ENCODE measurements at places on chromosomes 1 and 21.

GRCh38 chr1:112720800-112721199 lies 5.7 kb upstream of the PPM1J start:
- DNase-seq, result no peak

GRCh38 chr1:46150085-46150484 lies 17.7 kb upstream of the PIK3R3 start:
- DNase-seq, result no peak

- DNase-seq, result no peak
Measured at GRCh38 chr1:8238141-8239038, 79.5 kb upstream of the SLC45A1 start.

DNA sequence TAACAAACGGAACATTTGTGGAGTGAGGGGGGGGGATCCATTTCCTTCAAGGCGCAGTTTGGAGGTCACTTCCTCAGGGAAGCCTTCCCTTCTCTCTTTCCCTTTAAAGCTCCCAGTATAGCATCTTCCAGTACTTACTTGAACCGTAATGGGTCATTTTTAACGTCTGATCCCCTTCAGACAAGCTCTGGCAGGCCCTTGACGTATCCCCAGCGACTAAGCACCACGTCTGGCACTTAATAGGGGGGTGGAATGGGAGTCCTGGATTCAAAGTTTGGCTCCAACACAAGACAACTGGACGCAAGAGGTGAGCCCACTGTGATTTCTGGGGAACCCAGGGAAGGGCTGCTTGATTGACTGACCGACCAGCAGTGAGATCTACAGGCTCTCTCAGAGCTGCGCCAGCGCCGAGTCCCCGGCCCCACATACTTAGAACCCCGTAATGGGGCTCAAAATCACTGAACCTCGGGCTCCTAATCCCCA lies 441 bp downstream of the YARS1 start:
- no peak for DNase-seq

GRCh38 chr1:32178380-32179192 lies 889 bp upstream of the TXLNA start:
- DNase-seq, result no peak

- no peak for DNase-seq
Measured at GRCh38 chr21:29825936-29826335, 113.9 kb downstream of the GRIK1 start.

DNA sequence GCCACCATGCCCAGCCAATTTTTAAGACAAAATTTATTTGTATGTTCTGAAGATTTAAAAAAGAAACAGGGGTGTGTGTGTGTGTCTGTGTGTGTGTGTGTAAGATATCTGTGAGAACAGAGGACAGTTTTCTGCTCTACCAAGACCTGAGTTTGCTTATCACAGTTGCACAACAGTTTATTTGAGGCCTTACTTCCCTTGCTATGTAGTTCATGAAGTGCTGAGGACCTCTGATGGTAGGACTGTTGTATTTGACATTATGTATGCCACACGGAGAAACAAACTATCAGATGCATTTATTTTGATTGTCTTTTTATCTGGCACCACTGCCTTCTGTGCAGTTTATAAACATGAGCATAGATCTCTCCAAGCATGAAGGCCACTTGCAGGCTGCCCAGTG lies 355.2 kb downstream of the PBX1 start:
- no peak for DNase-seq
